ENCODE measurements at places on chromosomes 16 and 17.

DNA sequence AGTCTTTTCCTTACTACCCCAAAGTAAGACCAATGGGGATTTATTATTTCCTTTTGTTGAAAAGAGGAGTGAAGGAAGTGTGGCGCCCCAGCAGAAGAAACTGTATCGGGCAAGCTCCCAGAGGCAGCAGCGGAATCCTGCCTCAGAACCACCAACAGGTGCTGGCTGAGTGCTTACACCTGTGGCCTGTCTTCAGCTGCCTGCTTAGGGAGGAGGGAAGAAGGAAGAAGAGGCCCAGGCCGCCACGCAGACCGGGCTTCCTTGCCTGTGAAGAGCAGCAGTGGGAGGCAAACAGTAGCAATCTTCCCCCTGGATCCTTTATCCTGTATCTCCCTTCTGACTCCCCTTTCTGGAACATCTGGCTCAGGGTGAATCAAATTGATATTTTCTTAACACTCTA, 134.7 kb downstream of the AATF start:
- no peak for DNase-seq

DNA sequence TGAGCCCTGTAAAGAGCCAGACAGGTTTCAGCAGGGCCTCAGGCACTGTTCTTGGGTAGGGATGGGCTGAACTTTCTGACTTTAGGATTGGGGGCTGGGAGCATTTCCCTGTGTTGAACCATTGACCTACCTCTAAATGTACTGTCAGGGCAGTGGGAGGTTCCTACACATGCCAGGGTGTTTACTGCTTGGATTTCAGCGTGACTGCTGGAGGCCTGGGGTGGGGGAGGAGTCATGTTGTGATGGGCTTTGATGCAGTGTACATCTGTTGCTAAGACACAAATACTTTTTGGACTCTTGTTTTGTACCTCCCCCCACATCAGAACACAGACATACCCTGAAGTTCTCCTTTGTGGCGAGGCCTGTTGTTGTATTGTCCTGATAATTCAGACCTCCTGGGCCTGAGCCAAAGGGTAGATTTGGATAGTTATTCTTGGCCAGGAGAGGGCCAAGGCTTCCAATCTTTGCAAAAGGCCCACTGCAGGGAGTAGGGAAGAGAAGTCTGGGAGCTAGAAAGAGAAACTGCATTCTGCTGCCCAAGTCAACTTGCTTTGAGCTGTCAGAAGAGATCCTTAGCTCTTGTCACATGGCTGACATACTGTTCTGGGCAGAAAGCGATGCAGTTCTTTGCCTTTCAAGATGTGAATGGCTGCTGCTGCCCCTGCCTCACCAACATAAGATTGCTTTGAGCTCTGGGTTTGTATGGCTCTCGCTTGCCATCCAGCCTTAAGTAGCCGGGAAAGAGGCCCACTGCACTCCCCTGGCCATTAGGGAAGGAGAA, 3.7 kb downstream of the NFE2L1 start:
- no peak for DNase-seq

GRCh38 chr16:2475413-2476344, 752 bp downstream of the TBC1D24 start:
- DNase-seq: peak; percentile 37

DNA sequence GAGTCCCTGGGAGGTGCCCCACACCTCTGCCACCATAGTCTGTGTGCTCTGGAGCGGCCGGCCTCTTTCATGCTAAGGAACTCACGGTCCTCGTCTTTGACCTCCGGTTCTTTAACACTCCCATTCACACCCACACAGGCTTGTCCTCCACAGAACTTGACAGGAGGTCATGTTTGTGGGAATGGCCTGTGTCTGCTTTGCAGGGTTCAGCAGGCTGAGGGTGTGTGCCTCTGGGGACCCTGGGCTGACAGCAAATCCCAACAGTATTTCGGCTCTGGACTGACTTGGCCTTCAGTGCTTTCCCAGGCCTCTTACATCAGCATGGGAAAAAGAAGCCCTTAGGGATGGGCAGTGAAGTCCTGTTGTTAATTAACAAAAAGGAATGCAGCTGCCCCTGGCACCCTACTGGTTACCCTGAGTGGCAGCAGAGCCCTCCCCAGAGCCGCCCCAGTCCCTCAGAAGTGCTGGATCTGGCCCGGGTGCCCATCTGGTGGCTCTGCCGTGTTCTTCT, 35.4 kb upstream of the ADORA2B start:
- no peak for DNase-seq

DNA sequence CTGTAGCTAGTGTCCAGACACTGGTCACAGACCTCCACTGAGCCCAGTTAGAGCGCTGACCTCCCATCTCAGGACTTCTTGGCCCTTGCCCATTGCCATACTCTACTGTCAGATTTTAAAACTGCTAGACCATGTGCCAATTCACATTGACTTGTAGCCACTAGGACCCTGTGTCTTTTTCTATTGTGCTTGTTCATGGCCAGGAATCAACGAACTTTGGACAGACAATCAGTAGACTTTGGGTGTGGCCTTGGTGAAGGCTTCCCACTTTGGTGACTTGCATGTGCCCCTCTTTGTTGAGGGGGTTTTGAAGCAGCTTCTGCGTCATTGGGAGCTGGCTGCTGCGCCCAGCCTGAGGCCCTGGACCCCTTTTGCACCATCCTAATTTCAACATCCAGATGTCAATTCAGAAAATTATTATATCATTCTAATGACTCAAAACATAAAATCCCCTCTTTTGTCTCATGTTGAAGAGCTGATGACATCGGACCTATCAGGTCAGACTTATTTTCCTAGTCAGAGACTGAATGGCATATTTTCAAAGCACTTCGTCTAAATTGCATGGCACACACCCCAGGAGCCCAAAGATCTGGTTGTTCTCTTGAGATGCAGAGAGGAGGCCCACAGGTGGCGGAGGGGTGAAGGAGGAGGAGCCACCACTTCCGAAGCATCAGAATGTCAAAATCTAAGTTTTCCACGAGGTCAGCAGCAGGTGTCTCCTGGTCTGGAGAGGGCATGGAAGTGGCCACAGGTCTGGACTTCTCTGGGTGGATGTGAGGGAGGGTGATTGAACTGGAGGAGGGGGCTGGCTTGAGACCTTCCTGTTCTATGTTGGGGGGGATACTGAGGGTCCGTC, 93.4 kb upstream of the CBX4 start:
- no peak for DNase-seq

- DNase-seq: no peak
Observed at GRCh38 chr16:87809150-87809902, 43.5 kb upstream of the KLHDC4 start.

GRCh38 chr17:57905875-57906455, 49.2 kb downstream of the CUEDC1 start:
- no peak for DNase-seq

GRCh38 chr17:16282522-16282921, 65.5 kb downstream of the PIGL start:
- DNase-seq: no peak

DNA sequence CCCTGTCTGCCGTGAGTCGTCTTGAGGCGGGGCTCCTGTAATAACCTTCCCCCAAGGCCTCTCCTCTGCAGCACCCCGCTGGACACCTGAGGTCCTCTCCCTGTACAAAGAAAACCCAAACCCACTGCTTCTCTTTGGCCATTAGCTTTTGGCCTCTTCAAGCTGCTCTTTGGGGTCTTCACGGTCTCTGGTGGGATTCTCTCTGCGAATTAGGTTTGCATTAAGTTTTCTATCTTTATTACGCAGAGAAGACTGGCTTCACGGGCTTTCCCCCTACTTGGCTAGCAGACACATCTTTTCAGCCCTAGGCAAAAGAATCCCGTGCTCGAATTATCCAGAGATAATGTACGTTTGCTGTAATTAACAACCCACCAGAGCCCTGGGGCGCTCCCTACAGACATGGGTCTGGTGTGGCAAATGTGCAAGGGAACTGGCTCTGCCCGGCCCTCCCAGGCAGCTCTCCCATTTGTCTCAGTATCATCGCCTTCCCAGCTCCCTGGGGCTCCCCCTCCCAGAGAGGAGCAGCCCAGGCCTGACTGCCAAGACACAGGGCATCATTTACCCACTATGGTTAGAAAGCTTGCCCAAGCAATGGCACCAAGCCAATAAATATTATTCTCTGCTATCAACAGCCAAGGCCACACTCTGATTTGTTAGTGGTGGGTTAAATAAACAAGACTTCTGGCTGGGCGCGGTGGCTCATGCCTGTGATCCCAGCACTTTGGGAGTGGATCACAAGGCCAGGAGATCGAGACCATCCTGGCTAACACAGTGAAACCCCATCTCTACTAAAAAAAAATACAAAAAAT, 24.7 kb upstream of the KLHDC4 start:
- no peak for DNase-seq

DNA sequence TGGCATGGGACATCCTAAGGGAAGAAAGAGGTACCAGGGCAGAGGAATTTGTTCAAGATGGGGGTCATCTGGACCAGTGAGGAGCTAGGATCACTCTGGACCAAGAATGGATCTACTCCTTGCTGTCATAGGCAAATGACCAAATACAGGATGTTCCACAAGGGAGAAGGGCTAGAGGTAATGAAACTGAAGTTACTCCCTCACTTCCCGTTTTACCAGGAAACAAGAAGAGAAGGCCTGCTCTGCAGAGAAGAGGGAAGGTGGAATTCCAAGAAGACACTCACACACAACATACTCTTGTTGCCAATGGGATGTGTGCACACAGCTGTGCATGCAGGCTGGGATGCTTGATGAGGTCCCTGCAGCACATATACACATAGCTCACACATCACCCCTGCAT, 38.6 kb downstream of the NEUROD2 start:
- no peak for DNase-seq

GRCh38 chr16:7217797-7218196, 114.8 kb upstream of the RBFOX1 start:
- DNase-seq: no peak

GRCh38 chr17:56832446-56832845, 1.3 kb downstream of the C17orf67 start:
- DNase-seq: no peak

DNA sequence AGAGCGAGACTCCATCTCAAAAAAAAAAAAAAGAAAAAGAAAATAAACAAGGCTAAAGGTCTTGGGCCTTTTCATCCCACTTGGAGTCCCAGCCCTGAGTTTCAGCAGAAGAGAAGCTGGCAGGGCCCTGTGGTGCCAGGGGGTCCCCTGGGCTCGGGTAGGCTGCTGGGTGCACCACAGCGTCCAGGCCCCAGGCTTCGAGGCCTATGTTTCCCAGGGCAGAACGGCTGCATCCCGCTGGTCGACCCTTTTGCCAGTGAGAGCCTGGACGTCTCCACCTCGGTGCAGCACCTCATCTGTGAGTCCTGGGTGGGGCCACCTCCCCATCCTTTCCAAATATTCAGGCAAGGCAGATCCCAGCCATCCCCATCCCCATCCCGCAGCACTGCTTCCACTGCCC, 2.2 kb downstream of the TMEM235 start:
- no peak for DNase-seq

GRCh38 chr17:13016881-13017654, 759 bp downstream of the ELAC2 start:
- DNase-seq: no peak

GRCh38 chr17:50412188-50412732, 13.8 kb upstream of the ACSF2 start:
- DNase-seq: no peak

- DNase-seq: no peak
Observed at GRCh38 chr17:64218066-64218465, 45.0 kb downstream of the TEX2 start.

GRCh38 chr17:17091276-17091675, 49.0 kb downstream of the MPRIP start:
- DNase-seq: no peak

GRCh38 chr16:69273009-69273408, 38.1 kb upstream of the VPS4A start:
- no peak for DNase-seq

GRCh38 chr16:28846933-28847273, 755 bp upstream of the TUFM start:
- no peak for DNase-seq

DNA sequence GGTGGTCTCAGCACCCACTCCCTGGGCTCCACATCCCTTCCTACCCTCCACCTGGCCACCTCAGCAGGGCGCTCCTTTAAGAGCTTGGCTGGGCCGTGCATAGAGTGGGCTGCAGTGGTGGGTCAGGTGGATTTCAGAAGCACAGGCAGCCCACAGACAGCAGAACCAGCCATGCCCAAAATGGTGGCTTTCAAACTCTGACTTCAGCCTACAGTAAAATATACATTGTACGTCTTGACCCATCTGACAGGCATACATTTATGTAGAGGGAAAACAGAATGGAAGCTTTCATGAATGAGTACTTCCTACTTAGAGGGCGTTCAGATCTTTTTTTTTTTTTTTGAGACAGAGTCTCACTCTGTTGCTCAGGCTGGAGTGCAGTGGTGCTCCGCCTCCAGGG, 26.0 kb upstream of the LASP1NB start:
- no peak for DNase-seq

DNA sequence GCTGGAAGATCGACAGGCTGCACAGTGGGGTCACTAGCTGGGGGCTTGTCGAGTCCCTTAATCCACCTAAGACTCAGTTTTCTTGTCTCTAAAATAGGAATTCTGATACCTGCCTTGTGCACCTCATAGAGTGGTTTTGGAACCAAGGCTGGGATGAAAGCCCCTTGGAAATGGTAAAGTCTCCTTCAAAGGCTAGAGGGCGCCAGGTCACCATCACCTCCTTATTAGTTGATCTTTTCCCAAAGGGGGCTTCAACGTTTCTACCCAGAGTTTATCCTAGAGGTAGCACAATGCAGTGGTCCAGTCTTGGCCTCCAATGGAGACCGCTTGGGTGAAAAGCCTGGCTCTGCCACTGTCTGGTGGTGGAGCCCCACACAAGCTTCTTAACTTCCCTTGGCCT, 158.2 kb downstream of the AIPL1 start:
- DNase-seq: no peak

GRCh38 chr17:34979650-34980352, 511 bp upstream of the LIG3 start:
- DNase-seq: no peak

DNA sequence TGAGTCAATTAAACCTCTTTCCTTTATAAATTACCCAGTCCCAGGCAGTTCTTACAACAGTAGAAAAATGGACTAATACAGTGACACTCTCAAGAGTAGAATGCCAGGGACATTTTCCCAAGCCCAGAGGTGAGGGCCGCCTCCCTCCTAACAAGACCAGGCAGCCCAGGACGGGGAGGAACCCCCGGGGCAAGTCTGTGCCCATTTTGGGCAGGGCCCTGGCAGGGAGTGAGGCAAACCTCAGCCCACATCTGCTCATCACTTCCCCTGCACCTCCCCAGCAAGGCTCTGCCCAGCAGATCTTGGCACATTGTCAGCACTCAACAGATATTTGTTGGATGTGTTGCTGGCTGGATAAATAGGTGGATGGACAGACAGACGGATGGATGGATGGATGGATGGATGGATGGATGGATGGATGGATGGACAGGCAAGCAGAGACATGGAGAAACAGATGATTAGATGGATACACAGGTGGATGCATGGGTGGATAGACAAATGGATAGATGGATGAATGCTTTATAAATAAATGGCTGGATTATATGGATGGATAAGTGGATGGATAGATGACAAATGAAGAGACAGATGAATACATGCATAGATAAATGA, 271.3 kb downstream of the PARN start:
- no peak for DNase-seq

DNA sequence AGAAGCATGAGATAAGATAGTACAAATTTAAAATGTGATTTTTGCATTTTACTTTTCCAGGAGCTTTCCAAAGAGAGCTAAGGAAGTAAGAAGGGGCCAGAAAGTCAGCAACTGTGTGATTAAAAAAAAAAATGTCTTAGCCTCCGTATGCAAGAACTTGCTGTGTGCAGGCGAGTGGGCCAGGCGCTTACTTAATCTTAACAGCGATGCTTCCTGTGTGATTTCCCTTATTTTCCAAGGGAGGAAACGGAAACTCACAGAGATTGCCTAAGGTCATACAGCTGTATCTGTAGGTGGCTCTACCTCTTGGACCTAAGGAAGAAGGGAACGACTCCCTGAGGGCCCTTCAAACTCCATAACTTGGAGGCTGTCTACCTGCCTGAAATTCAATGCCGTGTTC, 11.1 kb downstream of the HS3ST3B1 start:
- no peak for DNase-seq
